ENCODE measurements at places on chromosomes 7 and 10.
A peak's percentile ranks its signal among the peaks of the same experiment; 100 is the strongest.

- DNase-seq: no peak
Observed at GRCh38 chr10:94626476-94626875, 57.1 kb upstream of the CYP2C18 start.

- DNase-seq: no peak
Observed at GRCh38 chr10:50540826-50541122, 83.0 kb downstream of the SGMS1 start.

GRCh38 chr10:33901166-33901565 lies 566.7 kb upstream of the NRP1 start:
- DNase-seq: no peak

- no peak for DNase-seq
Observed at GRCh38 chr7:146722986-146723385, 606.4 kb downstream of the CNTNAP2 start.

- no peak for DNase-seq
Observed at GRCh38 chr10:20407357-20407756, 489.8 kb downstream of the NEBL start.

DNA sequence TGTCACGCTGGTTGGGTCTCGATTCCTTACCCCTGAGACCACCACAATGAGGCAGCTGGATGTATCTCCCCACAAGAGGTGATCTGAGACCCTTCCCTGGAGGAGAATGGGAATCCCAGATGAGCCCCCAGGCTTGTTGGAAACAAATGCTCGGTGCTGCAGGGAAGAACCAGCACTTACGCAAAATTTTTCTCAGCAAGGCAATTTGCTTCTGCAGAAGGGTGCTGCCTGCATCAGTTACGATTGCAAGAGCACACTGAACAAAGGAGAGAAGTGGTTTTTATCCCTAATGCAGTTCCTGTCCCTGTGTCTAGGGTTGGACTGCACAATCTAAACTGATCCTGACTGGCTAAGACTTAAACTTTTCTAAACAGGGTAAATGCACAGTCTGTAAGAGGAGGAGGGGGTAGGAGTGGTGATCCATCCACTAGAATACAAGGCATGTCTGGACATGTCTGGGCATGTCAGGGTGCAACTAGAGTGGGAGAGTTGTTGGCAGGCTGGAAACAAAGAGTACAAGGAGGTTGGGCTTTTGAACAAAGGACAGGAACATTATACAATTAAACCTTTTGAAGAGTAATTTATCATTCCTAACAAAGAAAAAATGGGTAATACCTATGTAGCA lies 114.9 kb upstream of the FAM3C start:
- no peak for DNase-seq

- no peak for DNase-seq
Observed at GRCh38 chr7:102079140-102080018, 207.3 kb upstream of the SH2B2 start.

GRCh38 chr10:34358729-34359434 lies 456.2 kb downstream of the PARD3 start:
- DNase-seq: no peak

- DNase-seq: no peak
Observed at GRCh38 chr7:128888756-128889095, 21.8 kb downstream of the KCP start.

GRCh38 chr7:5598769-5599371 lies 175.2 kb upstream of the TNRC18 start:
- no peak for DNase-seq

DNA sequence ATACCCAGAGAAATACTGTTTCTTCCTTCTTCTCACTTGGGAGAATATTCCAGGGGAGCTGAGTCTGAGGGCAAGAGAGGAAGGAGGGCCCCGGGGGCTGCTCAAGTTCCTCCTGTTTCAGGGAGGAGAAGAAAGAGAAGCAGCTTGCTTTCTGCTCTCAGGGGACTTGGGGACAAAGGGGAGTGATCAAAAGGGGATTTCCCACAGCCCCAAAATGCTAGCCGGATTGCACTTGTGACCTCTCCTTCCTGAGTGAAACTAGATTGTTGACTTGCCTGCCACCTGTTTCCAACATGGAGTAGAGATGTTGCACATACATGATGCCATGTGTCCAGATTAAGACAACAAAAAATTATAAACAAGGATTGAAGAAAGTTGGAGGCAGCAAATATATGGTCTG lies 28.7 kb upstream of the PDCD4 start:
- DNase-seq: peak; percentile 64

GRCh38 chr7:11193131-11193867 lies 219.6 kb downstream of the PHF14 start:
- DNase-seq: no peak

DNA sequence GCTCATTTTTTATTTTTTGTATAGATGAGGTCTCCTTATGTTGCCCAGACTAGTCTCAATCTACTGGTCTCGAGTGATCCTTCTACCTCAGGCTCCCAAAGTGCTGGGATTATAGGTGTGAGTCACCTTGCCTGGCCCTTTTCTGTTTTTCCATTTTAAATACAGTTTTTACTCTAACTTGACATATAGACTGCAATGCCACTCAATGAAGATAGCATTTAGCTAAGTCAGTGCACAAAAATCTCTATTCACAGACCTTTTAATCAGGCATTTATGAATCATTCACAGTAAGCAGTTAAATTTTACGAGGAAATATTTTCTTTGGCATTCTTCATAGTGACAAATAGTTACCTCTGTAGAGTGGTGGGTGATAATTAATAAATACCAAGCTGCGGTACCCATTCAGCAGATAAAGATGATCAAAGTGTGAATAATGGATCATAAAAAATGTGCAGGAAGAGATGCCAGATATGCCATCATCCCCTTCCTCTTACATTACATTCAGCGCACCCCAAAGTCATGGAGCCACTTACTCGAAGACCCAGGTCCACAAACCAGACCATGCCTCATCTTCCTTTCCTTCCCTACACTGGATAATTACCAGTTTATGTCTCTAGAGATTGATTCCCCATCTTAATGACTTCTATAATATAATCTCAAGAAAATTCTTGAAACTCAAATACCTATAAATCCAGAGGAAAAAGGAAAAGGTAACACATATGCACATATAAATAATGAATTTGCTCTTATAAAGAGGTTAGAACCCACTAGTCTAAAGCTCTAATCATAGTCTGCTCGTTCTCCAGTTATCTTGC lies 56.0 kb downstream of the UBE2H start:
- no peak for DNase-seq

- DNase-seq: no peak
Observed at GRCh38 chr7:154183482-154183881, 131.3 kb downstream of the DPP6 start.

DNA sequence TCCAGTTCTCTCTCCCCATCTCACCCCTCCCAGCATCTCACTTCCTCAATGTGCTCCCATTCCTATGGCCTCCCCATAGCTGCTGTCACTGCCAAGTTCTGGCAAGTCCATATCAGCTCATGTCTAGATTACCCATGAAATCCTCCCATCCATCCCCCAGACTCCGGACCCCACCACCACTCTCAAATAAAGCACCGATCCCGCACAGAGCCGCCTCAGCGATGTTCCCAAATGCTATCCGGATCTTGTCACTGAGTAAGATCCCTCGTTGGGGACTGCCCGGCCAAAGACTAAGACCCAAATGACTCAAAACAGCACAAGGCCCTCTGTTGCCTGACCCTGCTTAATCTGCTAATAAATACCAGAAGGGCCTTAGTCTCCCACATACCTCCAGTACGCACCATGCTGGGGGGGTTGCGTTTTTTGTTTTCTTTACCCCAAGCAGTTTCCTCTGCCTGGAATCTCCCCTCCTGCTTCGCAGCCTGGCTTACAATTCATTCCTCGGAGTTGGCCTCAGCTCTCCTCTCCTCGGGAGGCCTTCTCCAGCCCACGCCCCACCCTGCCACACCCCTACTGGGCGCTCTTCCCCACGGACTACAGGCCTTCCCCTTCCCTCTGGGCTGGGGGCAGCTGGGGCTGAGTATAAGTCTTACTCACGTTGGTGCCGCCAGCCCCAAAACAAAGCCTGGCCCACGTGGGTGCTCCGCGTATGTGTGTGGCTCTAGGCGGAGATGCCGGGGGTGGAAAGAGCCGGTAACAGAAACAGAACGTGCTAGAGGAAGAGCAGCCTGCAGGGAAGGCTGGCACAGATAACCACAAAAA lies 1.8 kb upstream of the DUSP5 start:
- peak; percentile 38 for DNase-seq

All from CD4-positive, alpha-beta T cell treated with Interleukin-1 beta for 1 hour (primary cell).